ENCODE measurements at places on chromosomes 6 and 20. TPM values are rescaled to one million over a fixed set of nuclear protein-coding genes. Genes with fewer than 3 reads are reported as not detected.
A peak's percentile ranks its signal among the peaks of the same experiment; 100 is the strongest.

LGSN gene
- total RNA-seq: not detected

GRCh38 chr6:167094820-167095637 is 27.9 kb upstream of the CCR6 start:
- DNase-seq: no peak

DNA sequence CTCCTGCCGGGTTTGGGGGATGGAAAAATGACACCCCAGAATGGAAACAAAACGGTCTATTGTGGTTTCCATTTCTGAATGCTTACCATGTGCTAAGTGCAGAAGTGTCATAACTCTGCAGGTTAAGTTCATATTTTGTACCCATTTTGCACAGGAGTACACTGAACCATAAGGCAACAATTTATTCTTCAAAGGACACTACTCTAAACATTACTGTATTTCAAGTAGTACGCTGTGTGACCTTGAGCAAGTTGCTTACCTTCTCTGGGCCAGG is 9.8 kb upstream of the ID1 start:
- DNase-seq: no peak

- DNase-seq: no peak
Measured at GRCh38 chr6:147508866-147509608, 547 bp downstream of the SAMD5 start.

GRCh38 chr20:2840138-2840966 is at the start of the genes PCED1A and VPS16:
Gene PCED1A, minus strand, starts transcription at chr20:2840655. Its CDS starts 743 bp downstream, at chr20:2839912.
Gene VPS16, plus strand, starts transcription at chr20:2840745. Its CDS starts 30 bp downstream, at chr20:2840775.
- peak; percentile 85 for DNase-seq

TMEM74B gene
- total RNA-seq: 0.83 TPM

DNA sequence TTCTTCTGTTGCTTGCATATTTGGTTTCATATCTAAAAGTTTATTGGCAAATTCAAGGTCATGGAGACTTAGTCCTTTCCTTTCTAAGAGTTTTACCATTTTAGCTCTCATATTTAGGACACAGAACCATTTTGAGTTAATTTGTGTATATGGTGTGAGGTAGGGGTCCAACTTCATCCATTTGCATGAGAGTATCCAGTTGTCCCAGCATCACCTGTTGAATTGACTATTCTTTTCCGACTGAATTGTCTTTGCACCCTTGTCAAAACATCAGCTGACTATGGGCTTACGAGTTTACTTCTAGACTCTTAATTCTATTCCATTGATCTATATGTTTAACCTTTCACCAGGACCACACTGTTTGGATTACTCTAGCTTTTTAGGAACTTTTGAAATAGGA is 157.5 kb downstream of the RALGAPA2 start:
- DNase-seq: no peak

HLA-DQB2 gene
- total RNA-seq: 0.39 TPM

PPP1R14C gene
- total RNA-seq: 3.6 TPM

GCNT2 gene
- total RNA-seq: 14.3 TPM

GRCh38 chr20:61210862-61211261 is 41.2 kb upstream of the CDH4 start:
- no peak for DNase-seq

DNA sequence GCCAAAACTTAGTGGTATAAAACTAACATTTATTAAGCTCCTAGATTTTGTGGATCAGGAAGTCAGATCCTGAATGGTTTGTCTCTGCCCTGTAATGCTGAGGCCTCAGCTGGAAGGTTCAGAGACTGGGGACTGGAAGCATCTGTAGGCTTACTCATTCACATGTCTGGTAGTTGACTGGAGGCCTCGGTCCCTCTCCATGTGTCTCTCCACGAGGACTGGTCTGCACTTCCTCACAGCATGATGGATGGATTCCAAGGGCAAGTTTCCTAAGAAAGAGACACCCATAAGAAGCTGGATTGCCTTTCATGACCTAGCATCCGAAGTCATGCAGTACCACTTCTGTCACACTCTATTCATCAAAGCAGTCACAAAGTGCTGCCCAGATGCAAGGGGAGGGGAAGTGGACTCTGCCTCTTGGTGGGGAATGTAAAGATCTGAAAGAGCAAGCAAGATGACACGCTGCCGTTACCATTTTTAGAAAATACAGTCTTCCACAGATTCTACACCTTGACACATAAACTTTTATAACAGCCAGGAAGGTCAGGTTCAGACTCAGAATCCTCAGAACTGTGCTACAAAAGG is 17.2 kb upstream of the MDGA1 start:
- DNase-seq: no peak

DNA sequence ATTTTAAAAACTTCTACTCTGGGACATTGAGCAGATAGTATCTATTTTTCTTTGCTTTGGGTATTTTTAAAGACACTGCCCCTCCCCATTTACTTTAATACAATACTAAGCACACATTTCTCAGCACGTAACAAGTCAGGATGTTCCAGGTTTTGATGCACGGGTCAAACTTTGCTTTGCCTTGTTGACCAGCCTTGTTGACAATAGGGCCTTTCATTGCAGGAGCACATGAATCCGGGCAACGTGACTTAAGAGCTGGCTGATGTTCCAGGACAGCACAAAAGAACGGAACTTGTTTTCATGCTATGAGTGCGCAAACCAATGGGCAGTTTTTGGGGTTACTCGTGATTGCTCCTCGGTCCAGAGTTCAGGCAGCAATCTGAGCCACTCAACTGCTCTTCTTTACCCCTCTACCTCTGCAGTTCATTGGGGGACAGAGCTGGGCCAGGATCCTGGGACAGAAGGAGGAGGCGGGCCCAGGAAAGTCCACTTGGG is 78.6 kb upstream of the SLC22A16 start:
- no peak for DNase-seq

DNA sequence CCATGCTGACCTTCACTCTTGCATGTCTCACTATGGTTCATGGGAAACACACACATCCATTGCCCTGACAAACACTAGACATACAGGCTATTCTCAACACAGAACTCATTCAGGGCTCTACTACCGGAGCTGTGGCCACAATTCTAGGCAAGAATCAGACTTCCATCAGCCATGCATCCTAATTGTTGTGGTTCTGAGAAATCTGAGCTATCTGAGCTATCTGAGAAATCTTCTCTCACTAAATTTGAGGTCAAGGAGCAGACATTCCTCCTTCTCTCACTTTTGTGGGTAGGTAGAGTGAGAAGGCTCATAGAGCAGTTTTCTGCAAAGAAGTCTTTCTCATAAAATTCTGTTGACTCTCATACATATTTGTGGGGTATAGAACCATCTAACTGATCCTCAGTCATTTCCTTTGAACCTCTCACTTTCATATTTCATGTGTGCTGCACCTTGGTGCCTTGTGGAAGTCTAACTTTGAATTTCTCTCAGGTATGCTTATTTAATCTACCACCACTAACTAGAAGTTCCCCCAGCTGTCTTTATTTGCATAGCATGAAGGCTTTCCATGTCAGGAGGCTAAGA is 43.6 kb downstream of the ADGRF1 start:
- no peak for DNase-seq

GRCh38 chr6:113616701-113617274 is 240.4 kb upstream of the MARCKS start:
- DNase-seq: no peak

DNA sequence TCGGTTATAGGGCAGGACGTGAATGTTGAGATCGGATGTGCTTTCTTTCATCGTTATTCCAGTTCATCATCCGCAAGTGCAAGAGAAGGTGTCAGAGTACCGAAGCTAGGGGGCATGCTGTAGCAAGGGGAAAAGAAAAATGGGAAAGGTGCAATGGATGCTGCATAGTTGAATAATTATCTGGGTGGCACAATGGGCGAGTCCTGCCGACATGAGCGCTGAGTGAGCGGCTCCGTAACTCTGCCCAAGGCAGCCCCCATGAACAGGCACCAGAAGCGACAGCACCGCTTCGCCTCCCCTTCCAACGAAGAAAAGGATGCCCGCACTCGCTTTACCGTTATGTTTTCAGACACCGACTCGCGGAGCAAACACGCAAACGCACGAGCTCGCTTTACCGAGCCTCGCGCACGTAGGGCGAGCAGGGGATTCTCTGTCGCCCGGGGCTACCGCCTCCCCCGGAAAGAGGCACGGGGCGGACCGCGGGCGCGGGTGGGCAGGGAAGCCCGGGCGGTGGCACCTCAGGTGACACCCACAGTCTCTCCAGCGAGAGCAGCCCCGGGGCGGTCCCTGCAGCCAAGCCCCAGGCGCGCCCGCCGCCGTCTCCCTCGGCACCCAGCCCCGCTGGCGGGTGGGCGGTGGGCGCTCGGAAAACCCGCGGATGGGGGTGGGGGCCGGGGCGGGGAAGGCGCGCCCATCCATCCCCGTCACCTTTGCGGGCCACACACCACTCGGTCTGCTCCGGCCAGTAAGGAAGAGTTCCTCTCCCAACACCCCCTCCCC is 654 bp downstream of the WASF1 start:
- peak; percentile 40 for DNase-seq

GRCh38 chr6:139271056-139271455 is 20.7 kb downstream of the TXLNB start:
- no peak for DNase-seq

- no peak for DNase-seq
Measured at GRCh38 chr6:37359039-37359438, 5.3 kb downstream of the RNF8 start.

DNA sequence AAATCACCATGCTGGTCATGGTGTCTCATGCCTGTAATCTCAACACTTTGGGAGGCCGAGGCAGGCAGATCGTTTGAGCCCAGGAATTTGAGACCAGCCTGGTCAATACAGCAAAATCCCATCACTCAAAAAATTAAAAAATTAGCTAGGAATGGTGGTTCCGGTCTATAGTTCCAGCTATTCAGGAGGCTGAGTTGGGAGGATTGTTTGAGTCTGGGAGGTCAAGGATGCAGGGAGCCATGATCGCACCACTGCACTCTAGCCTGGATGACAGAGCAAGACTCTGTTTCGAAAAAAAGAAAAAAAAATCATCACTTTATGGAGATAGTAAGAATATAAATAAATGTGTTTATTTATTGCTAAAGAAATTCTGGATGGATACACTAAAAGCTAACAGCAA is 124.1 kb downstream of the RNGTT start:
- DNase-seq: no peak

- DNase-seq: no peak
Measured at GRCh38 chr6:97437087-97437486, 154.1 kb upstream of the MMS22L start.

DNA sequence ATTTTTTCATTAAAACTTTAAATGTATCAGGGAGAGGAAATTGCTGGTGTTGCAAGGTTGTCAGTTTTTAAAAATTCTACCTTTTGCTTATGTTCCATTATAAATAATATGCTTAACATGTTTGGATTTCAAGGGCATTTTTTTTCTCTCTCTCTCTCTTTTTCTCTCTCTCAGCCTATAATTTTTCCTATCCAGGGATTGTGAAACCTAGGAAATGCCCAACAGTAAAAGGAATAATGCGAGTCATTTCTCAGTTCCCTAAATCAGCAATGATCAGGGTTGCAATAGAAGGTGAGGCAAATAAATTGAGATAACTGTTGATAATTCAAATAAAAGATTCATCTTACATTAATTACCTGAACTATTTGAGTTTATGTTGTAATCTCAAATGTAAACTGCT is 53.2 kb upstream of the IFNGR1 start:
- no peak for DNase-seq

GRCh38 chr6:6942831-6943230 is 164.9 kb upstream of the RREB1 start:
- no peak for DNase-seq

- DNase-seq: no peak
Measured at GRCh38 chr20:39292193-39292736, 330.1 kb downstream of the DHX35 start.

GRCh38 chr20:40511478-40511877 is 177.6 kb downstream of the MAFB start:
- DNase-seq: no peak

MATN4 gene
- total RNA-seq: 0.17 TPM

- DNase-seq: no peak
Measured at GRCh38 chr6:24936641-24937317, 1.0 kb upstream of the RIPOR2 start.

GRCh38 chr6:51152594-51152993 is 333.9 kb downstream of the TFAP2B start:
- DNase-seq: no peak

- DNase-seq: no peak
Measured at GRCh38 chr6:37987559-37987958, 168.0 kb downstream of the ZFAND3 start.

- DNase-seq: no peak
Measured at GRCh38 chr20:10573273-10573950, 100.4 kb downstream of the JAG1 start.

ETV7 gene
- total RNA-seq: 8.7 TPM

GRCh38 chr20:33821270-33821836 is 10.2 kb downstream of the CHMP4B start:
- DNase-seq: no peak

MAP7 gene
- total RNA-seq: 29.5 TPM

DNA sequence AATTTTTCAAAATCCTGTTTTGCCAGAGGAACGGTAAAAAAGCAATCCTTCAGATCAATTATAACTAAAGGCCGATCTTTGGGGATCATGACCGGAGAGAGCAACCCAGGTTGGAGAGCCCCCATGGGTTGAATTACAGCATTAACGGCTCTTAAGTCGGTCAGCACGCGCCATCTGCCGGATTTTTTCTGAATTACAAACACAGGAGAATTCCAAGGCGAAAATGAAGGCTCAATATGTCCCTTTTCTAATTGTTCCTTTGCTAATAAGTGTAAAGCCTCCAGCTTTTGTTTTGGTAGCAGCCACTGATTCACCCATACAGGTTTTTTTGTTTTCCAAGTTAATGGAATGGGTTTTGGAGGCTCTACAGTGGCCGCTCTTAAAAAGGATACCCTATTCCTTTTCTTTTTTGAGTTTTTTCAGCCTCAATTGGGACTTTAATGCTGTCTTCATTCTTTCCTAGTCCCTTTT is 16.9 kb upstream of the PTCRA start:
- peak; percentile 86 for DNase-seq

GRCh38 chr20:35950093-35950492 is 4.2 kb downstream of the SCAND1 start:
- no peak for DNase-seq

GRCh38 chr6:40160826-40161225 is 226.6 kb upstream of the MOCS1 start:
- peak; percentile 6 for DNase-seq

DNA sequence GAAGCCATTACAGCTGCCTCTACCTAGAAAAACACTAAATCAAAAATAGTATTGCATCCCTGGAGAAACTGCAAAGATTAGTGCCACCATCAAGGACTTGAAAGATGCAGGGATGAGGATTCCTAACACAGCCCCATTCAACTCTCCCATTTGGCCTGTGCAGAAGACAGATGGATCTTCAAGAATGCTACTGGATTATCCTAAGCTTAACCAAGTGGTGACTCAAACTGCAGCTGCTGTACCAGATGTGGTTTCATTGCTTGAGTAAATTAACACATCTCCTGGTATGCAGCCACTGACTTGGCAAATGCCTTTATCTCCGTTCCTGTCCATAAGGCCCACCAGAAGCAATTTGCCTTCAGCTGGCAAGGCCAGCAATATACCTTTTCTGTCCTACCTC is 117.4 kb downstream of the TBC1D32 start:
- no peak for DNase-seq

- no peak for DNase-seq
Measured at GRCh38 chr20:2327620-2328555, 32.1 kb downstream of the TGM3 start.

TRAPPC3L gene
- total RNA-seq: not detected

MACROD2 gene
- total RNA-seq: 28.1 TPM

- DNase-seq: no peak
Measured at GRCh38 chr6:44216677-44217331, at the start of gene MYMX. Gene MYMX, plus strand, starts transcription at chr6:44216926. Its CDS starts 546 bp downstream, at chr6:44217472.

ASIP gene
- total RNA-seq: not detected

RNF182 gene
- total RNA-seq: 1.6 TPM
